GM23338 (cell line): ENCODE measurements at places on chromosomes 16 and 17. TPM values are rescaled to one million over a fixed set of nuclear protein-coding genes. Genes with fewer than 3 reads are reported as not detected.

BAIAP3 gene
- 13.0 and 23.0 TPM in 2 replicates for total RNA-seq

LGALS9C gene
- not detected in 2 replicates for total RNA-seq

PARD6A gene
- total RNA-seq = 15.1 and 15.7 TPM in 2 replicates

CCL16 gene
- total RNA-seq = not detected in 2 replicates

DNA sequence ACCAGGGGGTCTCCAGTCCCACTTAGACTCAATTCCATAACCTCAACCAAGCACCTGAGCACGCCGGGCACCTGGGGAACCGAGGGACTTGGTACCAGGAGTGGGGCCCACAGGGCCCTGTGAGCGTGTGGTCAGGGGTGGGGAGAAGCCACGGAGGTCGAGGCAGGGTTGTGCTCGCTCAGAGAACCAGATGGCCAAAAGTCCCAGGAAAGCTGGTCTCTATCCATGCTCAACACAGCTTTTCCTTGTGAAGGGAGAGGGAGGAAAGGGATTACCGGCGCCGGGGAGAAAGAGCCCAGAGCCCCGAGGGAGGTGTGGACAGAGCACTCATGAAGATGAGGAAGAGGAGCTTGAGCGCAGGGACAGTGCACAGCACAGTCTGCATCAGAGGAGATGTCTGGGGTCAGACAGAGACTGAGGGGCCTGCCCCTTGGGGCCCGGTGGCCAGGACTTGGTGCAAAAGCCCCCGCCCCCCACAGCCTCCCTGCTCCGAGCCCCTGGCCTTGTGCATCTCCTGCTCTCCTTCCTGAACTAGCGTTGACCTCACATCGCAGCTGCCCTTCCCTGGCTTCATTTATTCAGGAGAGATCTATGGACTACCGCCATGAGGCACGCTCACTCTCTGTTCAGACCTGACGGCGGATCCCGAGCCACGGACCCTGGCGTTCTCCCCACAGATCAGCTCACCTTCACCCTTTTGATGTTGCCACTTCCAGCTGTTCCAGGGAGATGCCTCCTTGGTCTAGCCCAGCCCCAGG lies 355.4 kb upstream of the TNRC6C start:
- no peak for DNase-seq

DNA sequence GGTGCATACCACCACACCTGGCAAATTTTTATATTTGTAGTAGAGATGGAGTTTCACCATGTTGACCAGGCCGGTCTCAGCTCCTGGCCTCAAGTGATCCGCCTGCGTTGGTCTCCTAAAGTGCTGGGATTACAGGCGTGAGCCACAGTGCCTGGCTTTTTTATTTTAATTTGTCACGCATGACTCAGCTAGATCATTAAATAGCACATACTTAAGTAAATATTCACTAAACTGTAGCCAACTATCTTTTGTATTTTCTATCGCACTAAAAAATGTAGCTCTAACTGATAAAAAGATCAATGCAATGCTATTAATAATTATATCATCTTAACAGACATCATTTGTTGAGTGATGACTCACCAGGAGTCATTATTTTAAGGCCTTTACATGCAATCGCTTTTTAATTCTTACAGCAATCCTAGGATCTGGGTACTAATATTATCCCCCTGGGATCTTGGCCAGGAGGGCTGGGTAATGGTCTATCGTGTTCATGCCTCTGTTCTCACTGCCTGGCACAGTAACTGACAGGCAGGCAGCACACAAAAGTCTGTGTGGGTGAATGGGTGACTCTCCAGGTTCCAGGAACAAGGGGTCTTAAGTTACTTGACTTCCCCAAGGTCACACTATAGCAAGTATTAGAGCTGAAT lies 693.5 kb upstream of the EEF2KMT start:
- no peak for DNase-seq
